ENCODE measurements at places on chromosomes 16 and 17.

DNA sequence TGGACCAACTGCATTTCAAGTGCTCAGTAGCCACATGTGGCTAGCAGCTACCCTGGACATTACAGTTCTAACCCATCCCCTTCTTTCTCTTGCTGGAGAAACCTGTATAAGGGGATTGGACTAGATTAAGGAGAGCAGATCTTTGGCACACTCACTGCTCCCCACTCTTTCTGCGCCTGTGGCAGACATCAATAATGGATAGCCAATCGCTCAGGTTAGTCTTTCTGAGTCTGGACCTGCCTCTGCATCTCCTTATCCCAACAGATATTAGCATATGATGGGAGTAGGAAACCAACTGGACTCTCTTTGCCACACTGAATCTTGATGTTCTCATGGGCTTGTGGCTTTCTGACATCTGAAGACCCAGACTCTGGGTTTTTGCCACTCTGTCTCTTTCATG is 81.7 kb downstream of the IRX5 start:
- no peak for DNase-seq
- no peaks in the 10 kb centered on the region for H3K4me1 ChIP-seq
- no peak overlapping the region for H3K27ac ChIP-seq
- H3K4me3 ChIP-seq, result no peak overlapping the region

GRCh38 chr17:49204516-49204915 is 5.9 kb downstream of the GNGT2 start:
- H3K4me3 ChIP-seq, result no peak overlapping the region
- H3K4me1 ChIP-seq, result peaks cover 15% of the 10 kb centered on the region
- no peaks in the 10 kb centered on the region for H3K27me3 ChIP-seq
- no peak for DNase-seq
- no peak overlapping the region for H3K27ac ChIP-seq

DNA sequence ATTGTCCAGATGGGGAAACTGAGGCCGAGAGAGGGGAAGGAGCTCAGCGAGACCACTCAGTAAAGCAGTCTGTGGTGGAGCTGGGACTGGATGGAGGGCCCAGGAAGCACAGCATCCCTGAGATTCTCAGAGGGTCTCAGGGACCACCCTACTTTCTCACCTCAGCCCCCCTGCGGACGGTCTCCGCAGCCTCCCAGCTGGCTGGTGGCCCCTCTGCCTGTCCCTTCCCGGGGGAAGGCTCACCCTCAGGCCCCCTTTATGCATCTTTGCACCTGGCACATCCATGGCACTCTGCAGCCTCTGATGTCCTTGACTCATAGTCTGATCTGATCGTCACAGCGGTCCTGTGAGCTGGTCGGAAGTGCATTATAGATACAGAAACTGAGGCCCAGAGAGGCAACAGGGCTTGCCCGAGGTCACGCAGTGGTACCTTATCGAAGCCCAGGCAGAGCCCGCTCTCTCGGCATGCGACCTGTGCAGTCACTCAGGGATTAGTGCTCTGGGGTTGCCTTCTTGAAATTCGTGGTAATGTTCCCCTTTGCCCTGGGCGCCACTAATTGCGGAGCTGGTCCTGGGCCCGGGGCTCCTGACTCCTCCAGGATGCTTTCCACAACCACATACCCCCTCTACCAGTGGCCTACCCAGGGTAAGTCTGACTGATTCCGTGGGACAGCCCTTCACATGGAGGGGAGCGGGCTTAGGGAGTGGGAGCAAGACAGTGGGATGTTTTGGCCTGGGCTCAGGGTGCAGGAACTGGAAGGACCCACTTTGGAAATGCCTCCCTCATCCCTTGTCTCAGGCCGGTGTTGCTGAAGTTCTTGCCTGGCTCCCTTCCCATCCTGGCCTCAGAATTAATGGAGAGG is 24.4 kb downstream of the RAB11FIP4 start:
- no peaks in the 10 kb centered on the region for H3K27me3 ChIP-seq
- H3K36me3 ChIP-seq, result no peaks in the 10 kb centered on the region
- no peaks in the 10 kb centered on the region for H3K4me1 ChIP-seq

DNA sequence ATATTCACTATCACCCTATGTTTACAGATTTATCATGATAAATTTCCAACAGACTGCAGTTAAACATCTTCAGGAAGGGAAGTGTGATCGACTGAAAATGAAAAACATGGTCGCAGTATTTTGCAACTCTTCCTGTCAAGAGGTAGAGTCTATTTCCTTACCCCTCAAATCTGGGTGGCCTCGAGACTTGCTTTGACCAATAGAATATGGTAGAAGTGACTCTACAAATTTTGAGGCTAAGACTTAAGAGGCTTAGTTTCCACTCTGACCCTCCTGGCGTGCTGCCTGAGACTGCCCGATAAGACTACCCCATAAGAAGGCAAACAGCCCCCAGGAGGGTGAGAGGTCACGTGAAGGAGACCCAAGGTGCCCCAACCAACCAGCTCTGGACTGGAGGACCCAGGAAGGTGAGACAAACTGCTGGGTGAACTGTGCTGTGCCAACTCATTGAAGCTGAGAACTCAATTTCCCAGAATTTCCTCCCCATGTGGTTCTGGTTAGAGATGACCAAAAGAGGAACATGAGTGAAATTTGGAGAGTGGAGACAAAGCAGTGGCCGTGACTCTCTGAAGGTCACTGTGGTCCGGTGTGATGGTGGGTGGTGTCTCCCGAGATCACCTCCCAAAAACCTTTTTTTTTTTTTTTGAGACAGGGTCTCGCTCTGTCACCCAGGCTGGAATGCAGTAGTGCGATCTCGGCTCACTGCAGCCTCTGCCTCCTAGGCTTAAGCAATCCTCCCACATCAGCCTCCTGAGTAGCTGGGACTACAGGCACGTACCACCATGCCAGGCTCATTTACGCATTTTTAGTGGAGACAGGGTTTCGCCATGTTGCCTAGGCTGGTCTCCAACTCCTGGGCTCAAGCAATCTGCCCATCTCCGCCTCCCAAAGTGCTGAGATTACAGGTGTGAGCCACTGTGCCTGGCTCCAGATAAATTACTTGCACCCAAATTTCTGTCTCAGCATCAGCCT is 38.2 kb upstream of the LITAF start:
- peaks cover 62% of the 10 kb centered on the region for H3K4me1 ChIP-seq
- no peaks in the 10 kb centered on the region for H3K27me3 ChIP-seq
- no peak overlapping the region for H3K4me3 ChIP-seq
- peaks cover 1% of the 10 kb centered on the region for H3K36me3 ChIP-seq

- DNase-seq, result no peak
- no peak overlapping the region for H3K4me3 ChIP-seq
- H3K27me3 ChIP-seq, result no peaks in the 10 kb centered on the region
- H3K36me3 ChIP-seq, result no peaks in the 10 kb centered on the region
- no peaks in the 10 kb centered on the region for H3K4me1 ChIP-seq
- no peak overlapping the region for H3K27ac ChIP-seq
Measured at GRCh38 chr16:87160234-87160636, 157.0 kb downstream of the C16orf95 start.

- peaks cover 7% of the 10 kb centered on the region for H3K36me3 ChIP-seq
- H3K27me3 ChIP-seq, result peaks cover 27% of the 10 kb centered on the region
- peaks cover 15% of the 10 kb centered on the region for H3K4me1 ChIP-seq
- H3K27ac ChIP-seq, result no peak overlapping the region
- H3K4me3 ChIP-seq, result no peak overlapping the region
Measured at GRCh38 chr17:42667088-42667951, 8.2 kb downstream of the TUBG2 start.

DNA sequence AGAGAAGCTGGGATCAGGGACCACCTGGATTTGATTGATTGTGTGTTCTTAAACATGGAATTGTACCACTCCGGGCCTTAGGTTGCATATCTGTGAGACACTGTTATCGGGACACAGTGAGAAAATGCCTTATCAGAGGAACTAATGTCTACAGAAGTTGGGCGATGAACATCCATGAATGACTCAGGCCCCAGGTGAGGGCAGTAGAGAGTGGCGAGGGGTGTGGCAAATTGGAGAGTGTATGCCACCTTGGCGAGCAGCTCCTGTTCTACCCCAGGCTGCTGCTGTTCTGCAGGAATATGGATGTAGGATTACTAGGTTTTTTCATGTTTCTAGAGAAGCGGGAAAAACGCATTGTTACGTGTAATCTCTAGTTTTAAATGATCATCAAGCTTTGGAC is 38.8 kb downstream of the CLEC16A start:
- H3K4me1 ChIP-seq, result peaks cover 39% of the 10 kb centered on the region
- H3K36me3 ChIP-seq, result peaks cover 5% of the 10 kb centered on the region
- DNase-seq, result peak; percentile 53
- H3K4me3 ChIP-seq, result no peak overlapping the region
- H3K27me3 ChIP-seq, result no peaks in the 10 kb centered on the region

GRCh38 chr17:80108036-80108971 is 6.9 kb downstream of the GAA start:
- no peak for DNase-seq
- no peaks in the 10 kb centered on the region for H3K36me3 ChIP-seq
- H3K27me3 ChIP-seq, result no peaks in the 10 kb centered on the region
- no peak overlapping the region for H3K27ac ChIP-seq
- no peak overlapping the region for H3K4me3 ChIP-seq

GRCh38 chr16:85563515-85564276 is 49.4 kb upstream of the GSE1 start:
- H3K4me1 ChIP-seq, result peaks cover 30% of the 10 kb centered on the region
- H3K4me3 ChIP-seq, result no peak overlapping the region
- H3K36me3 ChIP-seq, result no peaks in the 10 kb centered on the region

- H3K36me3 ChIP-seq, result peaks cover 2% of the 10 kb centered on the region
- no peaks in the 10 kb centered on the region for H3K27me3 ChIP-seq
- peaks cover 52% of the 10 kb centered on the region for H3K4me1 ChIP-seq
- DNase-seq, result peak; percentile 87
- peak overlapping the region; percentile 13 for H3K27ac ChIP-seq
Measured at GRCh38 chr17:29591737-29592608, 959 bp upstream of the ANKRD13B start.

DNA sequence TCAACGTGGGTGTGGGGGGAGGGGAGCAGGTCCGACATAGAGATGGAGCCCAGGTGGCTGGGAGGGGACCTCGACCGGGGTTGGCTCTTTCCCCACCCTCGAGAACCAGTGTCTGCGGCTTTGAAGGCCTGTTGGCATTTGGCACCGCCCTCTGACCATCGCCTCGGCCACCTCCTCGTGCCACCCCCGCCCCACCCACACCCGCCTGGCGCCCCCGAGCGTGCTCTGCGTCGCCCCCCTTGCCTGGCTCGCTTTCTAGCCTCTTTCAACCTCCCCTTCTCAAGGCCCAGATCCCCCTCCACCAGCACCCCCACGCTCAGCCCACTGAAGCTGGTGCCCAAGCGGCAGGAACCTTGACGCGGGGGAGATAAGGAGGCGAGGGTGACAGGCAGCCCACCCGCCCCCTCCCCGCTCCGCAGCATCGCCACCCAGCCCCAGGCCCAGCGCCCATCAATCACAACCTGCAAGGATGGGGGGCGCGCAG is 619 bp downstream of the CACNB1 start:
- H3K4me3 ChIP-seq, result peak overlapping the region; percentile 86
- H3K4me1 ChIP-seq, result peaks cover 32% of the 10 kb centered on the region
- no peak overlapping the region for H3K27ac ChIP-seq
- peaks cover 17% of the 10 kb centered on the region for H3K36me3 ChIP-seq
- no peak for DNase-seq

DNA sequence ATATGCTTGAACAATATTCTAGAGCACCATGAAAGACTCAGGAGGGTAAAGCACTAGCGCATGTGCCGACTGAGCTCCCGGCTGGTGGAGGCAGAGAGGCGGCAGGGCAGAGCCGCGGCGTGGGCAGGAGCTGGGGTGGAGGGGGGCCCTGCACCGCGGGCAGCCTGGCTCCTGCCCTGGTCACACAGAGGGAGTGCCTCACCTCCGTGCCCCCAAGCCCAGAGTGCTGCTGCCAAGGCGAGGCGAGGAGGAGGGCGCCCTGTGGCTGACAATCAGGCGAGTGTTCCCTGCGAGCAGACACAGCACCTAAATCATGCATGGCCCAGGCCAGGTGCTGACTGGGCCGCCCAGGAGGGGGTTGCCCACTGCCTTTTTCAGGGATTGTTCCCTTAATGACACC is 105.8 kb upstream of the TNRC6C start:
- H3K27me3 ChIP-seq, result no peaks in the 10 kb centered on the region
- no peak overlapping the region for H3K4me3 ChIP-seq
- DNase-seq, result no peak

- H3K27me3 ChIP-seq, result peaks cover 24% of the 10 kb centered on the region
- no peaks in the 10 kb centered on the region for H3K4me1 ChIP-seq
- DNase-seq, result peak; percentile 52
Measured at GRCh38 chr17:79192503-79193351, 118.1 kb downstream of the ENGASE start.

- peaks cover 1% of the 10 kb centered on the region for H3K36me3 ChIP-seq
- no peak for DNase-seq
- H3K27ac ChIP-seq, result no peak overlapping the region
- H3K4me1 ChIP-seq, result peaks cover 15% of the 10 kb centered on the region
- no peaks in the 10 kb centered on the region for H3K27me3 ChIP-seq
Measured at GRCh38 chr17:21165922-21166594, 39.3 kb downstream of the DHRS7B start.

GRCh38 chr16:75627851-75628250 is 4.8 kb upstream of the ADAT1 start:
- peaks cover 53% of the 10 kb centered on the region for H3K36me3 ChIP-seq
- H3K27me3 ChIP-seq, result no peaks in the 10 kb centered on the region
- peaks cover 27% of the 10 kb centered on the region for H3K4me1 ChIP-seq

DNA sequence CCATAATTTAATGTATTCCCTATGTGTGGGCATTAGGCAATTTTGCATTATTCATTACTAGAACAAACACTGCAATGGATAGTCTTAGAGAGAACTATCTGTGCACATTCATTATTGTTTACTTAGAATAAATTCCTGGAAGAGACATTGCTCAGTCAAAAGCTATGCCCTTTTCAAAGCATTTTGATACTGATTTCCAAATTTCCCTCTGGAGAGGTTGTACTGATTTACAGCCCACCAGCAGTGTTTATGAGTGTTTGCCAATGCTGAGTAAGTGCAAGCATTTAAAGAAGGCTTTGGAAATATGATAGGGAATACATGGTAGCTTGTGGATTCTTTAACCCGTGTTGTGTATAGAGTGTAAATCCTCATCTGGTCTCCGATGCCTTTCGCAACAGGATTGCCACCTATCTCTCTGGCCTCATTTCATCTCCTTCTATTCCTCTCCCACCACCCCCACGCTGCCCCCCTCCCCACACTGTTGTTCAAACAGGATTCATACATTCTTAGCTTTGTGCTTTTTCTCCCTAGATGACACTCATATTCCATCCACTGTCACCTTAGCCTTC is 33.4 kb upstream of the MMD start:
- peaks cover 16% of the 10 kb centered on the region for H3K4me1 ChIP-seq
- no peak for DNase-seq
- H3K27me3 ChIP-seq, result peaks cover 3% of the 10 kb centered on the region
- no peak overlapping the region for H3K27ac ChIP-seq
- H3K36me3 ChIP-seq, result no peaks in the 10 kb centered on the region
- H3K4me3 ChIP-seq, result no peak overlapping the region

DNA sequence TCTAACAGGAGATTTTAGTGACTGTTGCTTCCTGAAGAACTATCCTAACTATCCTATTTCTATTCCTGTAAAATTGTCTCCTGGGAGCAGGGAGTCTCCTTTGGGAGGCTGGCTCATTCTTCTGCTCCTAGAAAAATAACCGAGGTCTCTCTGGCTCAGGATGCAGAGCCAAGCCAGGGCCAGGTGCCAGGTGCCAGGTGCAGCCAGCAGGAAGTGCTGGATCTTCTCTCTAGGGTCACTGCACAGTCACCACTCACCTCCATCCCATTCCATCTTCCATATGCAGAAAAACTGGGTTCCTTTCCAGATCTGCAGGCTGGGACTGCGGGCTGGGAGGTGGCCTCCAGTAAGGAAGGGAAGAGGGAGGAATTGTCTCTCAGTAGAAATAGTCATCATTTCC is 3.8 kb upstream of the TMC7 start:
- H3K4me3 ChIP-seq, result no peak overlapping the region
- H3K27me3 ChIP-seq, result peaks cover 30% of the 10 kb centered on the region
- H3K4me1 ChIP-seq, result no peaks in the 10 kb centered on the region
- no peak for DNase-seq

All from activated naive CD4-positive, alpha-beta T cell treated with anti-CD3 and anti-CD28 coated beads for 36 hours (primary cell).